G401 (cell line): ENCODE measurements at places on chromosomes 7 and 10. TPM values are rescaled to one million over a fixed set of nuclear protein-coding genes. Genes with fewer than 3 reads are reported as not detected.

DNA sequence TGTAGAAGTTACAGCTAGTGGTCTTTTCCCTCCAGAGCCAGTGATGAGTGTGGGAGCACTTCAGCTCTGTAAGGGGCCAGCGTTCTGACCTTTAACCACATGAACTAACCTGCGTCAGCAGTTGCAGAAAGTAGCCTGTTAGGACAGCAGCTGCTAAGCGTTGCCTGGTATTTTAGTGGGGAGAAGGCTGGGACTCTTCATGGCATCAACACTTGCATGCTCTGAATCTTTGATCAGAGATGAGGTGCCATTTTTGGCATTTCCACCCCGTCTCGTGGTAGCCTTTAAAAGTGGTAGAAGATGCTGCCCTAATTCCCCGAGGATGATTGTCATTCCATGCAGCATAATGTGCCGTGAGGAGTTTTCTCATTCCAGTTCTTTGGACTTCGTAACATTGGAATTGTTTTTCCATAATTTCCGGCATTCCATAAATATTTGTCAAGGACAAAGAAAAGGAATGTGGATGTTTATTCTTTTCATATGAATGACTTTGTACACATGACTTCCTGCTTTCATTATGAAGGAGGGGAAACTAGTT is 92.2 kb downstream of the AVL9 start:
- no peak for DNase-seq

GRCh38 chr10:123390332-123390731 is 236.1 kb downstream of the BUB3 start:
- DNase-seq = no peak

DNA sequence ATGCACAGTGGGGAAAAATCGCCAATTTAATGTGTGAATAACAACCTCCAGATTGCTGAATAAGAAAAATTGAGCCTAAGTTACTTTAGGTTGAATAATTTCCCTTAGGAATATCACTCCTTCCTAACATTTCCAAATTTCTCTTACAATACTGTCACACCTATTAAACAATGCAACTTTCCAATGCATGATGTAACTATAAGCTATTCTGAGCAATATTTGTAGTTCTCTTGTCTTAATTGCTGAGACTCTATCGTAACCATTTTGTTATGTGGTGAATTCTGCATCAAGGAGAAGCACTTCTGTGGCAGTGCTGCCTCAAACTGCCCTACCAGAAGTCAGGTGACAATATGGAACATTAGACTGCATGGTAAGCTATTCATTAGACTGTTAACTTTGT is 386.7 kb upstream of the LRRN3 start:
- no peak for DNase-seq

- no peak for DNase-seq
These were observed 21.9 kb downstream of the TNKS2 start for GRCh38 chr10:91820144-91820543.

The SEMA3A gene
- 0.34 TPM in 1 of 2 replicates, not detected in the other for total RNA-seq

- DNase-seq = no peak
These were observed 70.2 kb upstream of the MKX start for GRCh38 chr10:27815846-27816245.

DNA sequence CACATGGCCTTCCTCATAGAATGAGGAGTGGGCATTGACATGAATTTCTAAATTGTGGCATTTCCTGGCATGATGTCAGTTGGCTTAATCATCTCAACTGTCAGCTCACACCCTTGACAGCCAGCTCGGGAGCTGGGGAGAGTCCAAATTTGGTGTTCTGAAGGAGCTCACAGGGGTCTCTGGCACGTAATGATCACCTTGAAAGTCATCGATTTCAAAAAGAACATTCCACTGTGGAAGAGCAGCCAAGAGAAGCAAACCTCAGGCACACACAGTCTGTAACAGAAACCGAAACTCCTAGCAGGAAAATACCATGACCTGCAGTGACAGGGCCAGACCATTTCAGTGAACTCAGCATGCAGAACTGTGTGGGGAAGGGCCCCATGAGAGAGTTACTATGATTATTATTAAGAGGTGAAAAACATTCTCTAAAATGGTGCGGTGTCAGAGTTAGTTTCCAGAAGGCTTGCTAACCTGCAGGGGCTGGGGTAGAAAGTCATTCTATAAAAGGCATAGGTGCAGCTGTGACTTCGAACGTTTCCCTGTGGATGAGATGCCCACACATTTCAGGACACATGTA is 26.4 kb upstream of the KLF6 start:
- DNase-seq = no peak

GRCh38 chr7:123472750-123473445 is 61.5 kb downstream of the IQUB start:
- peak; percentile 29 for DNase-seq

DNA sequence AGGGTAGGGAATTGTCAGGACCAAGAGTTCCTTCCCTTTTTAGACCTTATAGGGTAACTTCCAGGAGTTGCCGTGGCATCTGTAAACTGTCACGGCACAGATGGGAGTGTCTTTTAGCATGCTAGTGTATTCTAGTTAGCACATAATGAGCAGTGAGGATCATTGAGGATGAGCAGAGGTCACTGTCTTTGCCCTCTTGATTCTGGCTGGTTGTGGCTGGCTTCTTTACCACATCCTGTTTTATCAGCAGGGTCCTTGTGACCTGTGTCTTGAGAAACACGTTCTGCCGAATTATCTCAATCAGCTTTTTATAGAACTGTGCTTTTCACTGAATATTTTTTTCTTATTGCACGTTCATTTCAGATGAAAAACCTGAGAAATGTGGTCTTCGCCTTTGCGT is 41.5 kb downstream of the MINPP1 start:
- DNase-seq = no peak

The WEE2 gene
- not detected in 2 replicates for total RNA-seq

DNA sequence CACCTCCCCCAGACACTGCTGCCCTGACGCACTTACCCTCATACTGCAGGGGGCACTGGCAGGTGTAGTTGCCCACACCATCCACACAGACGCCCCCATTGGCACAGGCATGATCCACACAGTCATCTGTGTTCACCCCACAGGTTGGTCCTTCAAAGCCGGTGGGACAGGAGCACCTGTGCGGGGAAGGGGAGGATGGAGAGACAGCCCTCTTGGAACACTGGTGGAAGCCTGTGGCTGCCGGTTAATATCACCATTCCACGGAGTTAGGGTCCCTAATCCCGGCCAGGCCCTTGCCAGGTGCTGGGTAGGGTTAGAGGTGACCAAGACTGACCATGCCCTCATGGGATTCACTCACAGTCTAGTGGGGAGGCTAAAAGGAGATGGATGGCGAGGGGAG is 171.8 kb downstream of the SLIT1 start:
- DNase-seq = no peak

The SPAM1 gene
- total RNA-seq = not detected in 2 replicates

The ANKRD2 gene
- total RNA-seq = 0.41 and 3.4 TPM in 2 replicates

DNA sequence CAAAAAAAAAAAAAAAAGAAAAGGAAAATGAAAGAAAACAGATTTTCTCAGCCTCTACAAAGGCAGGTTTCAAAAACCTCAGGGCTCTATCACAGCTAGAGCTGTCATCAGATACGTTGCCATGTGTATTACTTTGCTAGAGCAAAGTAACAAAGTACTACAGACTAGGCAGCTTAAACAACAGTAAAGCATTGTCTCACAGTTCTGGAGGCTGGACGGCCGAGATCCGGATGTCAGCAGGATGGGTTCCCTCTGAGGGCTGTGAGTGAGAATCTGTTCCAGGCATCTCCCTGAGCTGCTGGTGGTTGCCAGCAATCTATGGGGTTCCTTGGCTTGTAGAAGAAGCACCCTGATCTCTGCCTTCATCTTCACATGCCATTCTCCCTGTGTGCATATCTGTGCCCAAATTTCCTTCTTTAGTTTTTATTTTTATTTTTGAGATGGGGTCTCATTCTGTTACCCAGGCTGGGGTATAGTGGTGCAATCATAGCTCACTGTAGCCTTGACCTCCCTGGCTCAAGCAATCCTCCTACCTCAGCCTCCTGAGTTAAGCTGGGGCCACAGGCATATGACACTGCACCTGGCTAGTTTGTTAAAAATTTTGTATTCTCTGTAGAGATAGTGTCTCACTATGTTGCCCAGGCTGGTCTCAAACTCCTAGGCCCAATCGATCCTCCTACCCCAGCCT is 48.9 kb upstream of the KDM7A start:
- no peak for DNase-seq

GRCh38 chr7:44472843-44473242 is 17.6 kb downstream of the NUDCD3 start:
- no peak for DNase-seq

The ACBD7 gene
- total RNA-seq = 7.3 and 13.1 TPM in 2 replicates

The CCT6A gene
- total RNA-seq = 412 and 507 TPM in 2 replicates

DNA sequence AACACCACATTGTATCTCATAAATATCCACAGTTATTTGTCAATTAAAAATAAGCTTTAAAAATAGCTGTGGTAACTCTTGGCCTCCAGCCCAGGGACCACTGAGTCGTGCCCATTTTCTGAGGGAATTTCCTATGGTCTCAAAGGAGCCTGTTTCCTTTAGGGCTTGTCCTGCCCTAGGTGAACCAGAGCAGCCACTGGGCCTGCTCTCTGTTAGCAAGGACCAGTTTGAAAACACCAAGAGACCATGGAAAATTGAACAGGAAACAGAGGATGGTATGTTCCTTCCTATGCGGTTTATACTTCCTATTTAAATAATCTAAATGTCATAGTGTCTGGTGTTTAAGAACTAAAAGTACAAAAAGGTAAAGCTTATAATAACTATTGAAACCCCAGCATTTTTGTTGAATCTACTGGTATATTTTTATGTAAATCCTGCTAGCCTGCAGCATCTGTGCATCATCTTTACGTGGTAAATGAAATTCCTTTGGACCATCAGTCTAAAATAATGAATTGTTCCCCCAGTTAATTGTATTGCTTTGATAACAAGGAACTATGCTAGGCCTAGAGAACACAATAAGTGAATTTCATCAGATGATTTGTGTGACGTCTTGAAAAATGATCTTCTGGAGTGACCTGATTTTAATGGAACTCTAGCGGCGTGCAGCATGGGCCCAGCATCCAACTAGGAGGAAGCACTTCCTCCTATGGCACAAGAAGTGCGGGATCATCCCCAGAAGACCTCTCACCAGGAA is 333.7 kb downstream of the GFRA1 start:
- no peak for DNase-seq

GRCh38 chr10:99619090-99619800 is 994 bp downstream of the SLC25A28 start:
- no peak for DNase-seq

DNA sequence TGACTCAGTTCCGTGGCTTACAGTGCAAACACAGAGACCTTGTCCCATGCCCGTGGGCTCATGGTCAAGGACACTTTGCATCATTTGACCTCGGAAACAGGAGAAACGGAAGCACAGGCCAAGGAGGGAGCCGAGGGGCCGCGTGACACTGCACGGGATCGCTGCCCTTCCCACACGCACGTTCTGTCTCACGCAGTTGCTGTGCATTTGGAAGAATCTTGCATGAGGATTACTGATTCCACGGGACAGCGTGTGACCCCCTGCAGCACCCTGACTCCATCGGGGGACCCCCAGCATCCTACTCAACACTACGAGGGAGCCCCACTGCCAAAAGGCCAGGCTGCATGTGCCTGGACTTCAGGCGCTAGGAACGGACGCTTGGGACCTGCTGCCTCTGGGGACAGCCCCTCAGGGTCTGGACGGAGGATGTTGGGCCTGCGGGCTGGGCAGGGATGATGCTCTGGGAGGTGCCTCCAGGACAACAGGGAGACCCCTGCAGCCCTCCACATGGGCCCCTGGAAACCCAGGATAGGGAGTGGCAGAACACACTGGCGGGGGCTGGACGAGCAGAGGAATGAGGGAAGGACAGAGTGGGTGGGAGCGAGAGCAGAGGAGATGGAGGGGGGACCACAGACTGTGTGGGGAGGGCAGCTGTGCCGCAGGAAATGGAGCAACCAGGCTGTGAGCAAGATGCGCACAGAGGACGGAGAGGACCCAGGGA is 222.2 kb downstream of the DNAJB6 start:
- DNase-seq = no peak
